Foreskin keratinocyte (primary cell): ENCODE measurements at places on chromosomes 6 and 20.

DNA sequence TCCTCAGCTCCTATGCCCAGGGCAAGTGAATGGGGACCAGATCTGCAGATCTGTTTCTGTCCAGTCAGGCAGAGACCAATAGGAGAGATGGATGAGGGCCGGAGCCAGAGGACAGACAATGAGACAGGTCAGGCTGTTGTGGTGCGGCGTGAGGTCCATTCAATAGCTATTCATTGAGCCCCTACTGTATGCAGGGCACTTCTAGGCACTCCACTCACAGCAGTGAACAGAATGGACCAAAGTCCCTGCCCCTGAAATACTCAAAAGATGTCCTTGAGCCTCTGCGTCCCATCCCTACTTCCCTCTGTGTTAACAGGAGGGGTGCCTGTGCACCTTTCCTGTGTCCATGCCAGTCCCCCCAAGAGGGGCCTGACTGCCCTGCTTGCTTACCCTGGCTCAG, 8.5 kb upstream of the TULP1 start:
- DNase-seq, result no peak

- peak; percentile 96 for DNase-seq
These were observed 14.9 kb downstream of the CST3 start for GRCh38 chr20:23622839-23623343.

DNA sequence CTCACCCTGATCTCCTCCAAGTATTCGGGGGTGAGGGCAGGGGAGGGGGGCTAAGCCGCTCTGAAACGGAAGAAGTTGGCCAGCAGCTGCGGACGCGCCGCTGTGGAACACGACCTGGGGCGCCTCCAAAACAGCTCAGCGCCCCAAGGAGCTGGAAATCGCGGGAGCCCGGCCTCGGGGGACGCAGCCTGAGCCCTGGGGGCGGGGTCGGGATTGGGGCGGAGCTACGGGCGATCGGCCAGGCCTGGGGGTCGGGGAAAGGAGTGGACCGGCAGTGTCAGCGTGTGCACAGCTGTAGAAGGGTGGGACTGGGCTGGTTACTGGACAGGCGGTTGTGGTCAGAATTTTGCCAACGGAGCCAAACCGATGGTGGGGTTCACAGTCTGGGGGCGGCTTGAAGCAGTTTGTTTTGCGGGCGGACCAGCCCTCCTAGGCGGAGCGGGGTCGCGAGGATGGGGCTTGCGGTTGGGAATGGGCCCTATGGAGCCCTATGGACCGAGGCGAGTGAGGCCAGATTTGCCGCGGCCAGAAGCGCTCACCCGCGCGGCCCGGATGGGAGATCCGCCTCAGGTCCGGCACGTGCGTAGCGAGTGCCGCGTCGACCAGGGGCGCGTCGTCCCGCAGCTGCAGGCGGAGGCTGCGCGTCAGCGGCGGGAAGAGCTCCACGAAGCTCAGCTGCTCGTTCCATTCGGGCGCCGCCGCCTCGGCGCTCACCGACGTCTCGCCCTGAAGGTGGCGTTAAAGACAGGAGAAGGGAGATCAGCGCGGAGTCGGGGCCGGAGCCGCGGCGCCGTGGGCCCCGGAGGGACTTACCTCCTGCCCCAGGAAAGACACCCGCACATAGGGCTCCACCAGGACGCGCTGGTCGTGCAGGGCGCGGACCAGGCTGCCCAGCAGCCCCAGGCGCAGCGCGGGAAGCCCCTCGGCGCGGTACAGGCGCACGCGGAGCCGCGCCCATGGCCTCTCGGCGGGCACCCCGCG, 14.3 kb upstream of the SPAG4 start:
- DNase-seq, result peak; percentile 53

DNA sequence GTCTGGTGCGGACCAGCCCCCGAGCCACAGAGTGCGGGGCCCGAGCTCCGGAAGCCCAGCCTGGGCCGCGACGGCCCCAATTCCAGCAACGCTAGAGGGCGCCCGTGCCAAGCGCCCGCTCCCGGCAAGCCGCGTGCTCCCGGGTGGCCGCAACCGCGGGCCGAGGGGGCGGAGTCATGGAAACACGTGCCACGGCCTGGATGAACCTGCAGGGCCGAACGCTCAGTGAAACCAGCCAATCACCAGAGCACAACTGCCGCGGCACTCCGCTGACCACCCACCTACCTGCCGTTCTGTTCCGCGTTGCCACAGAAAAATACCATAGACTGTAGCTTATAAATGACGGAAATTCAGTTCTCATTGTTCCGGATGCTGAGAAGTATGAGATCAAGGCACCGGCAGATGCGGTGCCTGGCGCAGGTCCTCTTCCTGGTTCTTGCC, 85.7 kb upstream of the FOXC1 start:
- DNase-seq, result peak; percentile 57

- DNase-seq, result no peak
These were observed 25.8 kb downstream of the B4GALT5 start for GRCh38 chr20:49687595-49688567.

DNA sequence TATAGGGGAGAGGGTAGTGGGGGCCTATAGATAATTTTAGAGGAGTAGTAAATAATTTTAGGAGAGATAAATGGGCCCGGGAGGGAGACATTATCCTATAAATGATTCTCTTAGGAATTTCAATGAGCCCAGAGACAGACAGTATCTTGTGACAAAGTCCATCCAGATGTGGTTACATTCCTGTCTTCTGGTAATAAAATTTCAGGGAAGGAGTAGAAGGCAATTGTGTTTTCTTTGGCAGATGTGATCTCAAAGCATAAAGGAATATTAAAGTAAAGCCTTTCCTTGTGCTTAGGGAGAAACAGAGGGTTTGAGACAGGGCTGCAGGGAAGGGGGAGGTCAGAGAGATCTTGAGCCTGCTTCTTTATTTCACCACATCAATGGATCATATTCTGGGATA, 979.8 kb upstream of the GJE1 start:
- no peak for DNase-seq

- DNase-seq, result no peak
These were observed 4.0 kb upstream of the GRM4 start for GRCh38 chr6:34149831-34150400.

DNA sequence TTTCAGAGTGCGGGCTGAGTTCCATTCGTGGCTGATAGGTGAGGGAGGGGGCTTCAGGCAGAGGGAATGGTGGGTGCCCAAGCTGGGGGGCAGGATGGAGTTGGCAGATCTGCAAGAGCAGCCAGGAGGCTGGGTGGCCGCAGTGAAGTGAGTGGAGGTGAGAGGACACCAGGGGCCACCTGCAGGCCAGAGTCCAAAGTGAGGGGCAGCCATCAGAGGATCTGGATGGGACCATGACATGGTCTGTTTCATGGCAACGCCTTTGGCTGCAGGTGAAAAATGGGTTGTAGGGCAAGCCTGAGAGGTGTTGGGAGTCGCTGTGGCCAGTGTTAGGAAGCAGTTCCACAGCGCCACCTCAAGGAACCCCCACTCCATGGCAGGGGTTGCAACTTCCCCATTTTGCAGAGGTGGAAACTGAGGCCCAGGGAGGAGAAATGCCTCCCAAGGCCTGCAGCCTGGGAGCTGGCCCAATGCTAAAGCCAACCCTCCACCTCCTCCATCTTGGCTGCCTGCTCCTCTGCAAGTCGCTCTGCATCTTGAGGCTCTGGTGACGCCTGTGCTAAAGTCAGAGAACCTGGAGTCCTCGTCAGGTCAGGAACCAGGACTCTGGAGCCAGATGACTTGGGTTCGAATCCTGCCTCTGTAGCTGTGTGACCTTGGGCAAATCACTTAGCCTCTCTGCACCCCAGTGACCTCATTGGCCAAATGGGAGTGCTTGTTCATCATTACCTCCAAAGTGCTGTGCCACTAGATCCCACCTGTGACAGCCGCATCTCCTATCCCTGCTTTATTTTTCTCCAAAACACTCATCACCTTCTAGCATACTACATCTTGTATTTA, 153.8 kb downstream of the CEBPB start:
- DNase-seq, result no peak

- DNase-seq, result peak; percentile 95
These were observed 211.5 kb upstream of the FOXA2 start for GRCh38 chr20:22795871-22796270.

- no peak for DNase-seq
These were observed 9.0 kb upstream of the TULP4 start for GRCh38 chr6:158303210-158303731.

DNA sequence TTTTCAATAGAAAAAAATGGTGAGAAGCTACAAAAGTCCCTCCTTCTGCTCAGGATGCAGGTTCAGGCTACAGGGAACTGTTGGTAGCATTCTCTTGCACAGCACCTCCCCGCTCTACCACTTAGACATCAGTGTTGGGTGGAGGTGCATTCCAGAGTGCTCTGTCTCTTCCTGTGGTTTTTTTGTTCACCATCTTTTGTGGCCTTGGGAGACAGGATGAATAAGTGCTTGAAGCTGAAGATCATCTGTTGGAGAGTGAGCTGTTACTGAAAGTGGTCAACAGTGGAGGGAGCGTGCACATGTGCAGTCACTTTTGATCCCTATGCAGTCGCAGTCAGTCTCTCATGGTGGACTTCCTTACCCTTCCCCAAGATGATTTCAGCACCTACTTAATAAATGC, 16.6 kb upstream of the BTBD3 start:
- DNase-seq, result peak; percentile 83

GRCh38 chr20:55386686-55387085, 618.6 kb downstream of the CBLN4 start:
- DNase-seq, result peak; percentile 83

DNA sequence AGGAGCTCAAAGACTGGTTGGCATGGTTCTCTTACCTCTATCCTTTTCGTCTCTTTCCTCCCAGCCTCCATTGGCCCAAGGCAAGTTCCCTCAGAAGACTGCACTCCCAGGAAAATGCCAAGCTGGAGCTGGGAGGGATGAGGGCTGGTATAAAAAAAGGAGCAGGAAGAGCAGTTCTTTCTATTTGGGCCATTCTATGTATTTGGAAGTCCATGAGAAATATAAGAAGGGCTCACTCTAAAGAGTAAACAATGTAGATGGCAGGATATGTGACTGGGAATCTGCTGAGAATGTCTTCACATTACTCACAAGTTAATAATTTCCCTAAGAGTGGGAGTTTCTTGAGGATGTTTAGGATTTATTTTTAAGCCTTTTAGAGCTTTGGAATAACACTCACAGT, 36.6 kb upstream of the ADTRP start:
- DNase-seq, result peak; percentile 43

- DNase-seq, result no peak
These were observed 9.5 kb upstream of the UQCC2 start for GRCh38 chr6:33720998-33721397.

GRCh38 chr6:7542065-7542873, 798 bp downstream of the DSP start:
- no peak for DNase-seq

DNA sequence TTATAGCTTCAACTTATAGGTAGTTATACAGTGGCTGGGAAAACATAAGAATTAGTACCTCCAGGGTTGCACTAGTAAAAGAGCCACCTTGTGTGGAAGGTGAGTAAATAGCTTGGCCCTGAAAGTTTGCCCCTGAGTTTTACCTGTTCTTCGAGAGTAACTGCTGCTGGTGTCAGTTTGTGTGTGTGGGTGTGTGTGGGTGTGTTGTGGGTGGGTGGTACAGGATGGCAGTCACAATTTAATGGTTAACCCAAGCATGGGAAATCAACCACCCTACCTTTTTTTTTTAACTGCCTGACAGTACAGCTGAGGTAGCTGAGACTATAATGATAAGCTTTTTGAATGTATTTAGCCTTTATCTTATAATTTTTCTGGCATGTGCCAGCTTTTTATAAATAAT, 137.3 kb downstream of the STXBP5 start:
- DNase-seq, result no peak

- peak; percentile 57 for DNase-seq
These were observed 5.5 kb downstream of the HTR1B start for GRCh38 chr6:77457720-77458349.

GRCh38 chr6:20092071-20092566, 120.2 kb downstream of the MBOAT1 start:
- DNase-seq, result peak; percentile 44

GRCh38 chr6:53898026-53898795, 103.4 kb downstream of the LRRC1 start:
- no peak for DNase-seq

DNA sequence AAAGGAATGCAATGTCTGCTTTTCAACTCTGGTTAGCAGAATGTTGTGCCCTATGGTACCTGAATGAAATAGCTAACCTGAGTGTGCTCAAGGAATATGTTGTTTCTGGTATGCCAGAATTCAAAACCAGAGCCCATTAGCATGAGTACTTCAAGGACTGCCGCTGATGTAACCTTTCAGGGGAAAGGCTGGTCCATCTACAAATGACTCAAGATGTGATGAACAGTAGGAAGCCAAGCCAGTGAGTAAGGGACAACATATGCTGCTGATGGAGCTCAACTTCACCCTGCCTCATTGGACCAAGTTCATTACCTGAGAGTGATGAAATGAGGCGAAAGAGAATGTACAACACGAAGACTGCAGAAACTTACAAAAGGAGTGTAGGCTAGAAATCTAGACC, 95.7 kb upstream of the BMP2 start:
- DNase-seq, result no peak

GRCh38 chr6:157978021-157978783, 3.5 kb upstream of the SYNJ2 start:
- no peak for DNase-seq

- DNase-seq, result no peak
These were observed 1.3 kb downstream of the ZNF343 start for GRCh38 chr20:2507464-2507863.

DNA sequence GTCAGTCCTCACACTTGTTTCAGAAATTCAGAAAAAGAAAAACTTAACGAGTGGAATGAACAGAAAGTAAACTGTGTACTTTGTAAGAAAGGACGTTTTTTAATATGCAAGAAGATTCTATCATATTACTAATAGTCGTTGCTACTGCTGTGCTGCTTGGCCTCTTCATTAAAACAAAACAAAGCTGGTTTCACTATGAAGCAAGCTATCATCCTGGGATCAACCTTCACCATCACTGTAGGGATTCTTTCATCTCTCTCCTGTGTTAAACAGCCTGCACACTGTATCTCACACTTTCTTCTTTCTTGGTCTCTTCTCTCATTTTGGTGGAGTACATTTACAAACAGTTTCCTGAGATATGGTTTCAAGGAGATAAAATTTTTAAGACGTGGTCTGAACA, 284.2 kb downstream of the BTBD9 start:
- DNase-seq, result no peak

- DNase-seq, result no peak
These were observed 37.7 kb upstream of the NOL4L start for GRCh38 chr20:32622585-32623468.

DNA sequence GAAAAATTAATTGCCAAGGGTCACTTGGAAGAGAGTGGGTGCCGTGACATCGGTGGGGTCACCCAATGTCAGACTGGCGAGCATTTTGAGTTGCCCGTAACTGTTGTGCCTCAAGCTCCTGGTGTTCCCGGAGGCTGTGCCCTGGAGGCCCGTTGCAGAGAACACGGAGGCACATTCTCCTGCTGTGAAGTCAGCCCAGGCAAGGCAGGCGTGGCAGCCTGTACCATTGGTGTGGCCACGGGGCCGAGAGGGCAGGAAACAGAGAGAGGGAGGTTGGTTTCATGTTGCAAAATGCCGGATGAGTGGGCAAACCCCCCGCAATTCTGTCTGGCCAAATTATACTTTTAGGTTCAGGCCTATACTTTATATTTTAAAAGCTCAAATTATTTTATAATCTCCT, 81.2 kb downstream of the THBS2 start:
- peak; percentile 85 for DNase-seq

- DNase-seq, result no peak
These were observed 232.5 kb downstream of the PKHD1 start for GRCh38 chr6:51854876-51855275.
